ENCODE measurements at places on chromosomes 5 and 9. TPM values are rescaled to one million over a fixed set of nuclear protein-coding genes. Genes with fewer than 3 reads are reported as not detected.

The CCNI2 gene
- 0.48 TPM for total RNA-seq

The IL3 gene
- not detected for total RNA-seq

The CNTNAP3 gene
- total RNA-seq, result 7.0 TPM

The OTULINL gene
- total RNA-seq, result 0.64 TPM

The PTGER4 gene
- total RNA-seq, result 25.3 TPM

The MOCS2 gene
- total RNA-seq, result 18.8 TPM

The SPINK5 gene
- 14.1 TPM for total RNA-seq

The CTSV gene
- total RNA-seq, result 36.9 TPM

The FLT4 gene
- 0.96 TPM for total RNA-seq
